ENCODE measurements at places on chromosomes 7 and 10.

DNA sequence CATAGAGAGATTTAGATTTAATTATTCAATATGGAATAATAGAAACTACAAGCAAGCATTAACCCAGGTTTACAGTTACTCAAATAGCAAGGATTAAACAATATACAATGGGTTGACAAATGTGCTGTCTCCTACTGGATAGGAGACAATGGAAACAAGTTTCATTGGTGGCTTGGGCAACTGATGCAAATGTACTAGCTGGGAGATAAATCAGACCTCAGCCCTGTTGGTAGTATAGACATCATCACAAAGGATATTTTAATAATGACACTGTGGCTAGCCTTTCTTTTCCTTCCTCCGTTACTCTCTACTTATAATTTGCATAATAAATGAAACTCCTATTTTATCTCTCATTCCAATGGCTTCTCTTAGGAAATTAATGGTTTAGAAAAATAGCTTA lies 96.5 kb upstream of the DKK1 start:
- DNase-seq: no peak

GRCh38 chr10:43233601-43234430 lies 33.0 kb downstream of the RASGEF1A start:
- no peak for DNase-seq

DNA sequence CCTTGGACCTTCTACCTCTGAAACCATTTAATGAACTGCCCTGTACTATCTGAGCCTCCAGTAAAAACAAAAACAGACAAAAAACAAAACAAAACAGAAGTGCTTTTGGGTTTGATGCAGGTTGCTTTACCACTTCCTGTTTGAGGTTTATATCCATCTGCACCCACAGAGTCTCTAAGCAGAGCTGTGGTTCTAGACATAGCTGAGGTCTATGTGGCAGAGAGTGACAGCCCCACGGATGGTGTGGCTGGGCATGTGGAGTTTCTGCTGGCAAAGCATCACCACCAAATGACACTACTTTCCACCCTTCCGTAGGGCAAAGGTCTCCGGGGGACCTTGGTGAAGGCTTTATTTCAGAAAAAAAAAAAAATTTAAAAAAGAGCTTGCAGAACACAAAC lies 754.2 kb downstream of the GRID1 start:
- no peak for DNase-seq

DNA sequence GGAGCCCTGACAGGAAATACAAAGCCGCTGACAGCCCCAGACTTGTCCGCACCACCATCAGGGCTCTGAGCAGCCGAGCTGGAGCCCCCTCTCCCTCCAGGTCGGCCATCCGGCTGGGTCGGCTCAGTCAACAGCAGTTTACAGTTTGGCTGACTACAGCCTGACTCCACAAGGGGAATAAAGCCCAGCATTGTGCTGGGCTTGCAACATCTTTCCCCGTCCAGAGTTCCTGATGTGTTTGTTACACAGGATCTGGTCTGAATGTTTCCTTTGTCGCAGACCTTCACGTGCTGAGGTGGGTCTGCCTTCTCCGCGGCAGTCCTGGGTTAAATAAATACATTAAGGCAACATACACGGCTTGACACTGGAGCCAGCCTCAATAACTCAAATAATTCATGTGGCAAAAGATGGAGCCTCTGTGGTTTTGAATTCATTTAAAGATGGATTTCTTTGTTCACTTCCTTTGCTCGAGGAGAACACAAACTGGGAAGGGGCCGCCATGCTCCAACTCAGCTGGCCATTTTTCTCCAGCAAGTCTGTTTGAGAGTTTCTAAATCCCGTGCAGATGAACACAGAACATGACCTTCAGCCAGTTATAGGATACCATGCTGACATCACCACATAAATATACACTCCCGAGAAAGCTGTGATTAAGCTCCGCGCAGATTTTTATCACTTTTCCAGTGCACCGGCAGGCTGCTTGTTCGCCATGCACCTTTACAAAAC lies 192.1 kb downstream of the WDR11 start:
- no peak for DNase-seq

DNA sequence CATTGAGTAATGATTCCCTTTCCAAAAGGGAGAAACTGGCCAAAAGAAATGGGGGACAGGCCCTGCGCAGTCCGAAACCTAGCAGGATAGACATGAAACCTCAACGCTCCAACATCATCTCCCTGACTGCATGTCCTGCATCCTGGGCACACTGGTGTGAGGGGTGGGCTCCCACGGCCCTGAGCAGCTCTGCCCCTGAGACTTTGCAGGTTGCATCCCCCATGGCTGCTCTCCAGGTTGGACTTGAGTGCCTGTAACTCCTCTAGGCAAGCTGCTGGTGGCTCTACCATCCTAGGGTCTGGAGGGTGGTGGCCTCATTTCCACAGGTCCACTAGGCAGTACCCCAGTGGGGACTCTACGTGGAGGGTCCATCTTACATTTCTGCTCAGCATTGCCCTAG lies 16.3 kb upstream of the CRYGN start:
- no peak for DNase-seq

DNA sequence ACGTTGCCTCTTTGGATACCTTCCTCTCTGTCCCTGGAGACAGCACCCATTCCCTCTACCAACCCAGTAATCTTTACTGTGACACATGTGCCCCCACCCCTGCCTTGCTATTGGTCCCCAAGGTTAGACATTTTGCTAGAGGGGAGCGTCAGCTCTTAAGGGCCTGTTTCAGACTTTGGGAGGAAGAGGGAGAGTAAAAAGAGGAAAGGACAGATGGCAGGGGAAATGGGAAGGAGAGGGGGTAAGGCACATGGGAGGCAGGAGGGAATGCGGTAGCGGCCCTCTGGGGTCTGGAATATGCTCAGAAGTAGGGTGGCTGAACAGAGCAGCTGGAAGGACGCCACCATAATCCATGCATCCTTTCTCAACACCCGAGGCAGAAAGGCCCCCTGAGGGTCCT lies 12.2 kb downstream of the BLNK start:
- DNase-seq: no peak

GRCh38 chr10:98063740-98064027 lies 33.3 kb upstream of the CRTAC1 start:
- DNase-seq: no peak

- peak; percentile 85 for DNase-seq
Measured at GRCh38 chr7:108146070-108146842, 16.1 kb upstream of the LAMB4 start.

All from astrocyte of the cerebellum (primary cell).